Dermis blood vessel endothelial cell (primary cell): ENCODE measurements at places on chromosomes 7 and 10. TPM values are rescaled to one million over a fixed set of nuclear protein-coding genes. Genes with fewer than 3 reads are reported as not detected.

DNA sequence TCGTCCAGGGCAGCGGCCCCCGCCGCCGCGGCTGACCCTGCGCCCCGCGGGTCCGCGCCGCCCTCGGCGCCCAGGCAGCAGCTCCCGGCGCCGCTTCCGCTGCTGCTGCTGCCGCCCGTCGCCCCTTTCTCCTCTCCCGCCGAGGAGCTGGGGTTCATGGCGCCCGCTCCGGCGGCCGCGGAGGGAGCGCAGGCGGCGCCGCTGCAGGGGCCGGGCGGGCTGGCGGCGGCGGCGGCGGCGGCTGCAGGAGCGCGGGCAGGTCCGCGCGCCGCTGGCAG lies 286 bp downstream of the DGKI start:
- no peak for DNase-seq

DNA sequence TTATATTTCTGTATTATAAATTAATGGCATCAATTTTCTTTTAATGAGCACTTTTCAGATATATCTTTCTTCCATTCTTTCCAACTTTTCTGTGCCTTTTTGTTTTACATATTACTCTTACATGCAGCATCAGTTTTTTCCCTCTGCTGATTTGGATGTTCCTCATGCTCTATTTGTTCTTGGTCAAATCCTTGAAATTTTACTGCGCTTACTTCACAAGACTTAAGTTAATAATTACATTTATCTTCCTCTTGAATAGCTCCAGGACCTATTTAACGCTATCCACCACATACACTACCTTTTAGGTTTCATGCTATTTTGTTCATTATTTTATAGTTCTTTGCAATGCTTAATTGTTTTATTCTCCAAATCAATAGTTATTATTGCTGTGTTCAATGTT lies 97.6 kb upstream of the CTTNBP2 start:
- no peak for DNase-seq

- peak; percentile 30 for DNase-seq
Measured at GRCh38 chr10:67669978-67670377, 26.0 kb downstream of the CTNNA3 start.

GRCh38 chr7:93054975-93055374 lies 62.8 kb downstream of the SAMD9 start:
- no peak for DNase-seq

GRCh38 chr7:105112440-105113418 lies 98.7 kb downstream of the KMT2E start:
- no peak for DNase-seq

DNA sequence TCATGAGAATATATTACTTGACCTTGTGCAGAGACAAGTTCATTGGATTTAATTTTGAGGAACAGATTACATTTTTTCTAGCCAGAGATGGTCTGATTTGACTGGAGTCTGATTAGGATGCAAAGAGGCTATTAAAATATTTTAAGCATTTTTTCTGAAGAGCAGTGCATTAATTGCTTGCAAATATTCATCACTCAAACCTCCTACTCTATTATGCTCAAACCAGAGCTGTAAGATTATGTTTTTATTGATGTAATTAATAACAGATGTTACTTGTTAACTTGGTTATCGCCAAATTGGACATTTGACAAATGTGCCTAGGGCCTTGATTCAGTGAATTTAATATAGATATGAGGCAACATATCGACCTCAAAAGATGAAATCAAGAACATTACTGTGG lies 160.9 kb upstream of the SLC13A1 start:
- no peak for DNase-seq

GRCh38 chr10:30784524-30784896 lies 155.0 kb upstream of the LYZL2 start:
- DNase-seq, result peak; percentile 79

- DNase-seq, result no peak
Measured at GRCh38 chr7:41692251-41692650, 10.6 kb downstream of the INHBA start.

DNA sequence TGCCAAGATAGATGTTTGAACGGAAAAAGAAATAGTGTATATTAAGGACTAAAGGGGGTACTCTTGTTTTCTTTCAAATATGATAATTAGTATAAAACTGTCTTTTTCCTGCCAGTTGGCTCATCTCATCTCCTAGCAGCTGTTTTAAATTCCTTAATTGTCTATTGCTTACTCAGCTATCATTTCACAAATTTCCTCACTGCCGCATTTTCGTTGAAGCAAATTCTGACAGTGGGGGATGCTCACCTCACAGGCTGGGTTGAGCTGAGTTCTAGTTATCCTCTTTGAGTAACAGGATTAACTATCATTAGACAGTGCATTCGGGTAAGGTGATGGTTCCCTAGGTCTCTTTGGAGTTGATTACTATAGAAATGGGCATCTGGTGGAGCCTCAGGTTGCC lies 592.0 kb downstream of the AUTS2 start:
- DNase-seq, result no peak

DNA sequence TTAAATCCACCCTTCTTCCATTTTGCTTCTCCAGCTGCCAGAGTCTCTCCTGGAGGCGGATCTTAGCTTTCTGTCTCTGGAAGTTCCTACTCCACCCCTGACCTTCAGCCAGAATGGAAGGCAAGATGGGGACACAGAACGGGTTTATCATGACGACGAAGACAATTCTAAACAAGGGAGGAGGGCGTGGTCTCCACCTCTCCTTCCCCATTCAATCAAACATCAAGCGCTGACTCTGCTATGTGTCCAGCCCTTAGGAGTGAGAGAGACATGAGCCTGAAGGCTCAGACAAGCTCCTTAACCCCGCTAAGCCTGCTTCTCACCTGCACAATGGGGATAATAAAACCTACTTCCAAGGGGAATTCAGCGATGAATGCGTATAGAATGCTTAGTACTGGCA lies 3.1 kb downstream of the CYP17A1 start:
- DNase-seq, result no peak

GRCh38 chr10:5343561-5343960 lies 21.2 kb upstream of the UCN3 start:
- peak; percentile 49 for DNase-seq

GRCh38 chr10:62433181-62433692 lies 59.1 kb downstream of the ZNF365 start:
- peak; percentile 76 for DNase-seq

GRCh38 chr7:153832160-153832559 lies 220.0 kb upstream of the DPP6 start:
- no peak for DNase-seq

- no peak for DNase-seq
Measured at GRCh38 chr10:71778071-71778825, 4.9 kb upstream of the VSIR start.

DNA sequence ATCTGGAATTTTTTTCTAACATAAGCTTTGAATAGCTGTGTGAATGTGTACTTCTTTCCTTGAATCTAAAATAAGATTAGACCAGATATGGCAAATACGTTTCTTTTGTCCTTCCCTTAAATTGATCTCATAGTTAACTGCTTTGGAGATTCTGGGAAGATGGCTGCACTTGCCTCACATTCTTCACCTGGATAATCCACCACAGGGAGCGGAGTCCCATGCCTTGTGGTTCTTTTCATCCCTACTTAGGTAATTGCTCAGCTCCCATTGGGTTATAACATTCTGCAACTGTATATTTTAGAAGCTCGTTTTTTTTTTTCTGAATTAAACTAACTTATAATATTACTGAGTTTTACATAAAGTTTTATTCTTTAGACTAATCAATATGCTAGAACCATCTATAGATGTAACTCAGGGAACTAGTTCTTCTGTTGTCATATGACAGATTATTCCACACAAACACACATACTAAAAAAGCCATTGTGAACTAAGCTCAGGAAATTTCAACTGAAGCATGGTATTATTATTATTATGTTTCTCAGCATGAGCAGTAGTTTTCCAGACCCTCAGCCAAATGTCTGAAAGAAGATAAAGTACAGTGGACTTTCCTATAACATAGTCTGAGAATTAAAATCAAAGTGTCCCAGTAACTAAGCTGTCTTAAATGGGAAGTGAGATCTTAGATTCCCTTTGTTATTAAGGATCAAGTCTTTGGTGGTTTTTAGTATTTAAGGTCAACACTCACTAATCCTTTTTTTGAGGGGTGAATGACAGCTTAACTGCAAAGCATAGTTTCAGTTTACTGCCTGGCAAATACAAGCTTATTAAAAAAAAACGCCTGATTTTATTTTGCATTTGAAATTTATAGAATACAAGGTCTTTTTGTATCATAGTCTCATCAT lies 182.3 kb downstream of the PPP1R9A start:
- DNase-seq, result no peak

DNA sequence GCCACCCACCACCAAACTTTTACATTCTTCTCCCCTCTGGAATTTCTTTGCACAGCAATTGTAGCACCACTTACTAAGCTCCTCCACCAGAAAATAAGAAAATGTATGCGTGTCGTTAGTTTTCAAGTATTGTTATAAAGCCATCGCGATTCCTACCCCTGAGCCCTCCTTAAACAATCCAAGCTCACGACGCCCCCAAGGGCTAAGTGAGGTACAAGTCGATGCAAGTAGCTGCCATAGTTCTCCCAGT lies 1.3 kb downstream of the FRAT2 start:
- DNase-seq, result peak; percentile 69

- no peak for DNase-seq
Measured at GRCh38 chr7:50952544-50952943, 169.8 kb upstream of the GRB10 start.

GRCh38 chr10:118723466-118723865 lies 31.3 kb downstream of the CACUL1 start:
- peak; percentile 51 for DNase-seq

- DNase-seq, result no peak
Measured at GRCh38 chr7:69837387-69838068, 239.3 kb downstream of the AUTS2 start.

DNA sequence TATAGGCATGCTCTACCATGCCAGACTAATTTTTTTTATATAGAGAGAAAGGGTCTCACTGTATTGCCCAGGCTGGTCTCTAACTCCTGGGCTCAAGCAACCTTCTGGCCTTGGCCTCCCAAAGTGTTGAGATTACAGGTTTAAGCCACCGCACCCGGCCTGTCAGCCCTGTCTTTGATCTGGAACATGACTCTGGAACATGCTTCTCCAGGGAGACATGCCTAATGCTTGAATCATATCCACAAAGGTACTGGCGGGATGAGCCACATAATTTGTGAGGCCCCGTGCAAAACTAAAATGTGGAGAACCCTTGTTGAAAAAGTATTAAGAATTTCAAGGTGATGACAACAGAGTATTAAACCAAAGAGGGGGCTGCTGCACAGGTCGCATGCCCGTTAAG lies 282.8 kb downstream of the ARHGAP12 start:
- no peak for DNase-seq

GRCh38 chr7:30247541-30248401 lies 36.6 kb upstream of the ZNRF2 start:
- no peak for DNase-seq

DNA sequence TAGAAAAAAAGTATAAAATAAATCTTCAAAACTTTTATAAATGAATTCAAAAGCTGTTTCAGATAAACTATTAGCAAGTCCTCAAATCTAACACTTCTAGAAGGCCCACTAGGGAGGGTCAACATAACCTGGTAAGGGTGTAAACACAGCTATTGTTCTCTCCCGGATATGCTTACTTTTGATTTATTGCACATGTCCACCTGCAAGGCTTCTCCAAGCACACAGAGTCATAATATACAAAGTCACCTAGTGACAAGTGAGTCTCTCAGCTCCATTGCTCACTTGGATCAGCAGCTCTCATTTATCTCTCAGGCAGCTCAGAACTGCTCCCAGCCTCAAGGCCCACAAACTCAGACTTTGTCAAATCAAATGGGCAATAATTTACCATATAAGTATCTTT lies 44.0 kb upstream of the COL1A2 start:
- no peak for DNase-seq

GRCh38 chr7:158430308-158431034 lies 157.2 kb downstream of the PTPRN2 start:
- DNase-seq, result no peak

GRCh38 chr7:73435471-73436009 lies 2.0 kb downstream of the FZD9 start:
- no peak for DNase-seq

- DNase-seq, result no peak
Measured at GRCh38 chr7:138025215-138026186, 23.6 kb upstream of the CREB3L2 start.

GRCh38 chr10:103062854-103063590 lies 130.1 kb downstream of the NT5C2 start:
- no peak for DNase-seq

DNA sequence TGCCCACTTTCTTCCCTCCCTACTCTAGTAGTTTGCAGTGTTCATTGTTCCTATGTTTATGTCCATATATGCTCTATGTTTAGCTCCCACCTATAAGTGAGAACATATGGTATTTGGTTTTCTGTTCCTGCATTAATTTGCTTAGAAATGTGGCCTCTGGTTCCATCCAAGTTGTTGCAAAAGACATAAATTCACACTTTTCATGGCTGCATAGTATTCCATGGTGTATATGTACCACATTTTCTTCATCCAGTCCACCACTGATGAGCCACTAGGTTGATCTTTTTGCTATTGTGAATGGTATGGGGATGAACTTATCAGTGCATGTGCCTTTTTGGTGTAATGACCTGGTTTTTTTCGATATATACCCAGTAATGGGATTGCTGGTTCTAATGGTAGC lies 1089.1 kb downstream of the GRM8 start:
- DNase-seq, result no peak

DNA sequence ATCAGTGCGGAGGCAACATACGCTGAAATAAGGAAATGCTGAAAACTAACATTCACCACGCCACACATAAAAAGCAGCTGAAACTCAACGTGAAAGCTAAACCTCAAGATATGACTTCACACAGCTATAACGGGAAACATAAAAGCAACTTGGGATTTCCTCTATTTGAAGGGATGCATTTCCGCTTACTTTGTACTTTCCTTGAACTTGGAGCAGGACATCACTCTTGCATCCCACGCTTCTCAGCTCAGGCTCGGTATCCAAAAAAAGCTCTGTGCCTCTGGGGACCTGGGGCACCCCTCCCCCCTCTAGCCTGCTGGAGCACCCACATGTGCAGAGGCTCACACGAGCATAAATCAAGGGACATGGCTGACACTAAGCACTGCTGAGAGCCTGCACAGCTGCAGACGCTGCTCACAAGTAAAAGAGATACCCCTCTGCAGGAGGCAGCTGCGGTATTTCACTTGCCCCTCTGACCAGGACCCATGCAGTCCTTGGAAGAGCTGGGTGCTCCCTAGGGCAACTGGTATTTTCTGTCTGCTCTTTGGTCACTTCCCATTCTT lies 34.2 kb downstream of the PARD3 start:
- peak; percentile 66 for DNase-seq

Gene ZNF239
- 0.51 and 0.84 TPM in 2 replicates for total RNA-seq

Gene PIP4K2A
- total RNA-seq, result 40.1 and 44.2 TPM in 2 replicates

Gene STMP1
- total RNA-seq, result 7.3 and 7.9 TPM in 2 replicates

Gene TMEM225B
- total RNA-seq, result 0.09 and 0.17 TPM in 2 replicates

Gene ADIRF
- 12.8 and 23.8 TPM in 2 replicates for total RNA-seq

Gene CHRM2
- not detected in 2 replicates for total RNA-seq

Gene SPDYE9
- total RNA-seq, result not detected in 2 replicates

Gene SFRP4
- 0.09 TPM in 1 of 2 replicates, not detected in the other for total RNA-seq

Gene ABLIM1
- 141 and 159 TPM in 2 replicates for total RNA-seq
